ENCODE measurements at places on chromosomes 16 and 17.
A peak's percentile ranks its signal among the peaks of the same experiment; 100 is the strongest.

- no peaks in the 10 kb centered on the region for H3K27me3 ChIP-seq
- peaks cover 28% of the 10 kb centered on the region for H3K4me1 ChIP-seq
- no peak overlapping the region for H3K27ac ChIP-seq
- no peak for DNase-seq
These were observed 12.5 kb downstream of the TMIGD1 start for GRCh38 chr17:30321314-30321713.

- no peak for DNase-seq
- H3K4me3 ChIP-seq, result no peak overlapping the region
- no peaks in the 10 kb centered on the region for H3K27me3 ChIP-seq
These were observed 247.4 kb downstream of the SHISA9 start for GRCh38 chr16:13148836-13149235.

- H3K36me3 ChIP-seq, result no peaks in the 10 kb centered on the region
- H3K4me1 ChIP-seq, result no peaks in the 10 kb centered on the region
- no peak overlapping the region for H3K4me3 ChIP-seq
- DNase-seq, result no peak
- H3K27me3 ChIP-seq, result peaks cover 3% of the 10 kb centered on the region
- no peak overlapping the region for H3K27ac ChIP-seq
These were observed 403.8 kb downstream of the SEC14L1 start for GRCh38 chr17:77544347-77545110.

DNA sequence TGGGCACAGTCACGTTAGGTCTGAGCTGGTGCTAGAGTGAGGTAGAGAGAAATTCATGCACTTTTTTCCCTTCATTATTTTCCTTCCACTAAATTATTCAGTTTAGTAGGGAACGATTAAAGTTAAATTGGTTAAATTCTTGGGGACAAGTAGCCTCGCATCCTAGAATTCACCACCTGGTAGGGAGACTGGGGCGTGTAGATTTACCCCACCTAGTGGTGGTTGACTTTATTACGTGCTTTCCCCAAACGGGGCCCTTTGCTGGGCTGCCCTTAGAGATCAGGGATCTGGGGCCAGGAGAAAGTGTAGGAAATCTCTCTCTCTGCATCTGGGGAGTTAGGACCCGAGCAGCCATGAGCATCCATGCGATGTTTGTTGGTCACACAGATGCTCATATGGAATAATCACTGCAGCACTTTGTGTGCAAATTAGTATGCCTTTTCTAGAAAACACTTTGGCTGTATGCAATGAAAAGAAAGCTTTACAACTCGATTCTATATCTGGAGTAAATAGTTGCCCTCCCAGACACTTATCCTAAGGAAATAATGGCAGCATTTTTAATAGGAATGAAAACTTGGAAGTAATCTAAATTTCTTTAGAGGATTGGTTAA lies 107.0 kb downstream of the PLCG2 start:
- DNase-seq, result no peak
- no peaks in the 10 kb centered on the region for H3K27me3 ChIP-seq
- no peak overlapping the region for H3K27ac ChIP-seq
- H3K4me1 ChIP-seq, result no peaks in the 10 kb centered on the region

- no peak for DNase-seq
- no peaks in the 10 kb centered on the region for H3K36me3 ChIP-seq
- peaks cover 40% of the 10 kb centered on the region for H3K27me3 ChIP-seq
- no peaks in the 10 kb centered on the region for H3K4me1 ChIP-seq
These were observed 238.8 kb upstream of the CDH5 start for GRCh38 chr16:66127459-66128370.

- H3K4me3 ChIP-seq, result no peak overlapping the region
- no peaks in the 10 kb centered on the region for H3K4me1 ChIP-seq
- H3K36me3 ChIP-seq, result no peaks in the 10 kb centered on the region
- no peaks in the 10 kb centered on the region for H3K27me3 ChIP-seq
- no peak for DNase-seq
These were observed 221.1 kb upstream of the HSBP1 start for GRCh38 chr16:83586461-83587200.

DNA sequence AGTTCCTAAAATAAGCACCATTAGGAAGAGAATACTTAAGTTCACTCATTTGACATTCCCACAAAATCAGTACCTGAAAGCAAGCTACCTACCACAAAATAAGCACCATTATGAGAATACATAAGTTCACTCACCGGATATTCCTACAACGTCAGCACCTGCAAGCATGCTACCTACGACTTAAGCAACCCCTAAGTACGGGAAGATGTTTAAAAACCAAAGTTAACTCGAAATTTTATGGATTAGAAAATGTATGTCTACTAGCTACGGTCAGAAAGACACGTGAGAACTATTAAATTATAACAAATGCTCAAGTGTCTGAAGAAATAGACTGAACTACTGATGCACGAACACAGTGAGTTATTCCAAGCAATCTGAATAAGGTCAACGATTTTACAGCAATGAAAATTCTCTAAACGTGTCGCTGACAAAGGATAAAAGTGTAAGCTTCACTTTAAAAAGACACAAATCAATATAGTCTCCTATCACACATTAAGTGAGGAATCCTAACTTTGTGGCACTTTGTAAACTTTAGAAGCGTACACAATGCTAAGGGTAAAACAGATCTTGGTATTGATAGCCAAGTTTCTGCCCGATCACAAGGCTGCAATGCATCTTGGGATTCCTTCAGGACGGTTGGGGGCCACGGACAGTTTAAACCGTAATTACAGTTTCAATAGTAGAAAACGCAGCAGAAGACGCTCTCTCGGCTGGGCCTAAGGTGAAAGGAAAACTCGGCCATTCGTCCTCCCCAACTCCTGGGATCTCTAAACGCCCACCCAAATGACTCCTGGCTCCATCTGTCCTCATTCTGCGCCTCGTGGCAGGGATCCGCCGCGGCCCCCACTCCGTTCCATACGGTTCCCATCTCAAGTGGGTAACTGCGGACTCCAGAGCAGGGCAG lies 1.3 kb downstream of the GSPT1 start:
- H3K4me1 ChIP-seq, result peaks cover 49% of the 10 kb centered on the region
- H3K27ac ChIP-seq, result peak overlapping the region; percentile 97
- peak overlapping the region; percentile 96 for H3K4me3 ChIP-seq

- no peaks in the 10 kb centered on the region for H3K4me1 ChIP-seq
- H3K27ac ChIP-seq, result no peak overlapping the region
- no peaks in the 10 kb centered on the region for H3K36me3 ChIP-seq
- H3K27me3 ChIP-seq, result no peaks in the 10 kb centered on the region
- no peak overlapping the region for H3K4me3 ChIP-seq
- no peak for DNase-seq
These were observed 162.7 kb downstream of the SPECC1 start for GRCh38 chr17:20171741-20172365.

Measured in activated T-cell treated with anti-CD3 and anti-CD28 coated beads, Interleukin-2, amount 50 U/mL, for 24 hours (primary cell).